SHP77 (cell line): ENCODE measurements at places on chromosomes 1 and 21.

DNA sequence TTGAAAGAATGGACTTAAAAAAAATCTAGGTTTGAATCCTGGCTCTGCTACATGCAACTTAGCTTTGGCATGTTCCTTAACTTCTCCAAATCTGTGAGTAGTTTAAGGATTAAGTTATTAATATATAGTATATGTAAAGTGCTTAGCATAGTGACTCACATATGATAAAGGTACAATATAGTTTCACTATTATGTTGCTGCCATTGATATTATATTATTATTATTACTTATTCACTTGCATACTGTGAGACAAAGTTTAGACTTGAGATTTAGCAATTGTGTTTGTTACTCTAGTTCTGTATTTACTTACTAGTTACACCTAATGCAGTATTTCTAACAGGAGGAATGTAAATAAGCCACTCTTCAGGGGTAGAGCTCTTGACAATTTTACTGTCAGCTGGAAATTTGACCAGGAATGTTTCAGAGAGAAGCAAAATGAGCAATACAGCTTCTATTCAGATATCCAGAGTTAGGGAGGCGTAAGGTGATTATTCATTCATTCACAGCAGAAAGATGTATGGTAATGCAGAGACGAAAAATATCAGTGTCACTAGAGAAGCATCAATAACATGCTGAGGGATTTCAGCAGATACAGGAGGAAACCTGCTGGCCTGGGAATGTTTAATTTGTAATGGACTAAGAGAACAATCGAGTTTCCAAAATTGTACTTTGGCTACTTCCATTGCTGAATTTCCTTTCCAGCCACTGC, 25.5 kb downstream of the RGS7 start:
- DNase-seq, result no peak

GRCh38 chr1:224543453-224543852, 72.7 kb upstream of the CNIH3 start:
- DNase-seq, result no peak

DNA sequence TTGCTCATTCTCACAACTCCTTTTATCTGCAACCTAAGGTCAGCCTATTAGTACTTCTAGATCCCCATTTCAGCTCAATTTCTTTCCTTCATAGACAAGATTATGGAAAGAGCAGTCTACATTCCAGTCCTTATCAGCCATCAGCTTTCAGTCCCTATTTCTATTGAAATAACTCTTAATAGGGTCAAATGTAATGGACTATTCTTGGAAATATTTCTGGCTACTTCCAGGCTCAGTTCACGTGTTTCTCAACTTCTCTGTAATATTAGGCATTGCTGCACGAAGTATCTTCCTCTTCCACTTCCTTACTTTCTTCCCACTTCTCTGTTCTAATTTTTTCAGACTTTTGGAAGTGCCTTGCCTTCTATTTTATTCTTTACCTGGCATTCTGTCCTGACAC, 232.9 kb upstream of the USP25 start:
- no peak for DNase-seq

- no peak for DNase-seq
These were observed 663.2 kb upstream of the RGS18 start for GRCh38 chr1:191495040-191495439.

DNA sequence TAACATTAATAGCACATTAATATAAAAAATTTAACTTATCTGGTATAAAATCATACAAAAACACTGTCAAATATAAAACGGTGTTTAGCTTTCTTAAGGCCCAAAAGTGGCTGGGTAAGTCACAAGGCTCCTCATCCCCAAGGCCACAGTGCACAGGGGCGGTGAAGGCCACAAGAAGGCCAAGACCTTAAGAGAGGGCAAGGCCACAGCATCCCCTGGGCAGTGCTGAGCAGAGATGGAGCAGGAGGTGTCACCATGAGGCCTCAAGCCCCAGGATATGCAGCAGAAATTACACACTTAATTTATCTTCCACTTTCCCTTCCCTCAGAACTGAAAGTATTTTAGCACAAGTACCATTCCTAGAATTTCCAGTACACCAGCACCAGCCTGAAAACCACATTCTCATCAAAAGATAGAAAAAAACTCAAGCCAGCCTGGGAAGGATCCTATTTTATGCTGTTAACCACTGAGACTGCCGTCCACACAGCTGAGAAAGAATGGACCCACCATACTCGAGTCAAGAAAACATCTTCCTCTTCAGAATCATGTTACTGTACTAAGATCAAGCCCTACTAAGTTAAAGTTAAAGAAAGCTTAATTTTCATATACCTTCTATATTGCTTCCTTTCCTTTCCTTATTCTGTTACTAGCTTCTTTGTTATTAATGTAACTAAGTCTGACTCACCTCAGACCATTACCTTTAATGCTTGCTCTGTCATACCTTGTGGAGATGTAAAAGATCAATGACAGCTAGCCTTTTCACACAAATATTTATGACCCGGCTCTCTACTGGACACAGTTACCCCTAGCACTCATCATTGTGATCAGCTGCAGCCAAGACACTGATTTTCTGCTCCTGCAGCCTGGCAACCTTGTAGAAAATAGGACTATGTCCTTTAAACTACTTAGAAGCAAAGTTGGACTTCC, 26.4 kb upstream of the FMO1 start:
- no peak for DNase-seq

GRCh38 chr1:153371231-153371630, 4.2 kb downstream of the S100A12 start:
- DNase-seq, result no peak

- peak; percentile 96 for DNase-seq
These were observed at the start of the genes FPGT and LRRIQ3 for GRCh38 chr1:74197657-74198552. Gene FPGT (plus strand): TSS chr1:74198242. CDS start chr1:74198279, 37 bp downstream. Gene LRRIQ3 (minus strand): TSS chr1:74198176. CDS start chr1:74183684, 14,492 bp downstream.

DNA sequence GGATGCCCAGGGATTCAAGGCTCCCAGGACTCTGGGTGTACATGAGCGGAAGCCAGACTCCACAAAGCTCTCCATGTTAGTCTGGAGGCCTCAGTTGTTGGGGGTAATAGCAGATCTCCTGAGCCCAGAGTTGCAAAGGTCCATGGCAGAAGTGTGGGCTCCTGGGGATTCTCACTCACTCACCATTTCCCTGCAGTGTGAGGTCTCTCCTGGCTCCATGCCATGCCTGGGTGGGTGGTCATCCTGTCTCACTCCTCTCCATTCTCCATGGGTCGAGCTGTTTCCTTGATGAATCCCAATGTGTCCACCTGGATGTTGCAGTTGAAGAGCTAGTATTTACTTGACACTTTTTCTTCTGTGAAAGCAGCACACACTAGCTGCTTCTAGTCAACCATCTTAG, 156.8 kb upstream of the LRRC7 start:
- no peak for DNase-seq

GRCh38 chr1:247165674-247166073, 6.1 kb downstream of the ZNF124 start:
- no peak for DNase-seq

DNA sequence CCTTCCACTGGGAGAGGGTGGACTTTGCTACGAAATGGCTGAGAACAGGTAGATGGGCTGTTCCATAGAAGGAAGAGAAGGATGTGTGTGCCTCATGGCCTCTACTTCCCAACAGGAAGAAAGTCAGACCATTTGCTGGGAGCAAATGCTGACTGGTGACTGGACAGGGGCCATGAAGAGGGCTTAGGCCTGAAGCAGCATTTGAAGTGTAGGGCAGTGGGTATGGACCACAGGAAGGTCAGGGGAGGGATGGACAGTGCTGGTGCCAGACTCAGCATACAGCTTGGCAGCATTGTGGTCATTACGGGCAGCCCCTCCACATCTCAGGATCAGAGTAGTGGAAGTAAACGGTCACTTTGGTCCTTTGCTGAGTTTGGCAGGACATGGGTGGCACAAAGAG, 275.7 kb downstream of the MATN1 start:
- no peak for DNase-seq
